ENCODE measurements at places on chromosomes 2 and 18. TPM values are rescaled to one million over a fixed set of nuclear protein-coding genes. Genes with fewer than 3 reads are reported as not detected.
A peak's percentile ranks its signal among the peaks of the same experiment; 100 is the strongest.

The EFEMP1 gene
- 75.2 TPM for total RNA-seq

The TET3 gene
- total RNA-seq, result 12.5 TPM

The SCN7A gene
- 24.0 TPM for total RNA-seq

The CD8B gene
- 1.5 TPM for total RNA-seq

The LCT gene
- 0.10 TPM for total RNA-seq

The IMPA2 gene
- 19.6 TPM for total RNA-seq

The ANKRD62 gene
- 0.06 TPM for total RNA-seq

The ALKAL2 gene
- total RNA-seq, result 0.88 TPM

The SERPINB13 gene
- total RNA-seq, result not detected

The TCF23 gene
- 0.06 TPM for total RNA-seq

DNA sequence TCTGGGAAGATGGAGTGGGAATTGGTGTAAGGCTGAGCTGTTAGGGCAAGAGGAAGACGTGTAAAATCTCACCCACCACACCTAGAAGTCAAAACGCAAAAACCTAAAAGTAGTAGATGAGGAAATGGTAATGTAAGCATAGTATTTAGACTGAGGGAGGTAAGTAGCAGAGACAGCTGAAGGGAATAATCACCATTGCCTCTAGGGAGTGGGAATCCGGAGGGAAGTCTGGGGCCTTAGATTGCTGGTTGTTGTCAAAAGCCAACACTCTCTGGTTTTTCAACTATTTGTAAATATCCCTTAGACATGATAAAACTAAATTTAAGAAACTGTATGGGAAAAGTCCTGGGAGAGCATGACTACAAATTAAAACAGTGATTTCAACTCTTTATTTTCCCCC, 28.7 kb upstream of the MYCN start:
- DNase-seq, result no peak

DNA sequence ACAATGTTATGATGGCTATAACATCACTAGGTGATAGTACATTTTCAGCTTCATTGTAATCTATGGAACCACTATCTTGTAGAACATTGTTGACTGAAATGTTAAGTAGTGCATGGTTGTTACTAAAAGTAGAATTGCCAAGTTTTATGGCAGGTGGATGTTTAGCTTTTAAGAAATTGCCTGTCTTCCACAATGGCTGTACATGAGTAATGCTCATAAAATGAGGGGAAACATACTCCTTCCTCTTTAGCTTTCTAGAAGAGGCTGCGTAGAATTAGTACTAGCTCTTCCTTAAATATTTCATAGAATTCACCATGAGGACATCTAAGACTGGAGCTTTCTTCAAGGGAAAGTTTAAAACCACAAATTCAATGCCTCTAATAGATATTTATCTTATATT, 161.0 kb downstream of the TPGS2 start:
- no peak for DNase-seq

GRCh38 chr2:16633621-16634430, 31.8 kb downstream of the CYRIA start:
- no peak for DNase-seq

GRCh38 chr2:172481507-172482262, 54.3 kb downstream of the ITGA6 start:
- no peak for DNase-seq

- no peak for DNase-seq
Measured at GRCh38 chr2:203427061-203427460, 98.9 kb downstream of the ABI2 start.

- no peak for DNase-seq
Measured at GRCh38 chr2:207871506-207871905, 101.8 kb upstream of the FZD5 start.

DNA sequence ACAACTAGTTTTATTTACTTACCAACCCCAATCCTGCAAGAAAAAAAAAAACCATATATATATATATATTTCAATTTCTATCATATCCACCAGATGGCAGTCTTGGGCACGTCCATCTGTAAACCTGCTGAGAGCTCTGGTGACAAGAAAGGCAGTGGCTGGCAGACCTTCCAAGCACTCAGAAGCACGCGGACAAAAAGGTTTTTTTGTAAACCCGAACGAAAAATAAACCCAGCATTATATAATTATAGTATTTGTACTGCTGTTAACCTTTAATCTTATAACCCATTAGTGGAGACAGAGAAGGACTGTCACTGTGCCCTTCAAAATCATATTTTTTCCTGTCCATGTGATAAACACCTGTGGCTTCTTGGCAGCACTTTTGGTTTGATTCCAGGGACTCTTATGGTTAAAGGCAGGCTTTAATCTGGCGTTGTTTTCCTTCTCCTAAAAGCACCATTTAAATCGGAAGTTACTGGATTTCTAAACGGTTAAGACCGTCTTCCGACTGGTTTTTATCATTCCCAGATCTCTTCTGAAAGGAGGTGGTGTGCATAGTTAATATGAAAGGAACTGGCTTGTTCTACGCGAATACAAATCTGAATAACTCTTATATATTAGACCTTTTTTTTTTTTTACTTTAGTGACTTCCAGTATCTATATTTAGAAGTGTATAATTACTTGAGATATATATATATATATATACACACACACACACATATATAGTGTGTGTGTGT, 31.0 kb upstream of the SLC3A1 start:
- DNase-seq, result peak; percentile 91

- no peak for DNase-seq
Measured at GRCh38 chr2:207311316-207312005, 145.7 kb upstream of the KLF7 start.

GRCh38 chr2:69945441-69945840, 16.0 kb downstream of the ASPRV1 start:
- DNase-seq, result no peak

DNA sequence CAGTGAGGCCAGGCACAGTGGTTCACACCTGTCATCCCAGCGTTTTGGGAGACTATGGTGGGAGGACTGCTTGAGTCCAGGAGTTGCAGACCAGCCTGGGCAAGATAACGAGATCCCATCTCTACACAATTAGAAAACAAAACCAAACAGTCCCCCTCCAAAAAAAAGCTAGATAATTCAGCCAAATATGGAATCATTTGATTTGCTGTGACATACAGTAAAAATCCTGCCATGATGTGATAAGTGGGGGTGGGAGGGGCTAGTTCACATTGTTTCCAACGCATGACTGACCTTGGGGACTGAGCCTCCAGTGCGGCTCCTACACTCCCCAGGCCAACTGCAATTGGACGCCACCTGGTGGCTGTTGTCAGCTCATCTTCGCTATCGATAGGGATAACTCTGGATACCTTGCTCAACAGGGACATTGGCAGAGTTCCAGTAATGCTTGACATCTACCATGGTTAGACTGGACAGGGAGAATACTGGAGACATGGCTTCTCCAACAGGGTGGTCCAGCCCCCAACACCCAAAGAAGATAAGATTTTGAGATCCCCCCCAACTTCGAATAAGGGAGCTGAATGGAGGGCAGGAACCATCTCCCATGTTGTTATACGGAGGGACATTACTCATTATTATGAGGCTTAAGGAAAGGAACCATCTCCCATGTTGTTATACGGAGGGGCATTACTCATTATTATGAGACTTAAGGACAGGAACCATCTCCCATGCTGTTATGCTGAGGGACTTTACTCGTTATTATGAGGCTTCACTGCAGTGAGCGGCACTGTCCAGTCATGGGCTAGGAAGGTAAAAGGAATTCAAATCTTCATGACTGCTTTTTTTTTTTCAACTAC, 135.9 kb downstream of the TGIF1 start:
- DNase-seq, result no peak
